Stimulated activated CD4-positive, alpha-beta T cell treated with anti-CD3 and anti-CD28 coated beads, TNF-alpha, amount 100 ng/mL, for 4 hours (primary cell): ENCODE measurements at places on chromosomes 6 and 20.

- no peak for DNase-seq
Observed at GRCh38 chr6:155373276-155373675, 59.0 kb upstream of the TFB1M start.

DNA sequence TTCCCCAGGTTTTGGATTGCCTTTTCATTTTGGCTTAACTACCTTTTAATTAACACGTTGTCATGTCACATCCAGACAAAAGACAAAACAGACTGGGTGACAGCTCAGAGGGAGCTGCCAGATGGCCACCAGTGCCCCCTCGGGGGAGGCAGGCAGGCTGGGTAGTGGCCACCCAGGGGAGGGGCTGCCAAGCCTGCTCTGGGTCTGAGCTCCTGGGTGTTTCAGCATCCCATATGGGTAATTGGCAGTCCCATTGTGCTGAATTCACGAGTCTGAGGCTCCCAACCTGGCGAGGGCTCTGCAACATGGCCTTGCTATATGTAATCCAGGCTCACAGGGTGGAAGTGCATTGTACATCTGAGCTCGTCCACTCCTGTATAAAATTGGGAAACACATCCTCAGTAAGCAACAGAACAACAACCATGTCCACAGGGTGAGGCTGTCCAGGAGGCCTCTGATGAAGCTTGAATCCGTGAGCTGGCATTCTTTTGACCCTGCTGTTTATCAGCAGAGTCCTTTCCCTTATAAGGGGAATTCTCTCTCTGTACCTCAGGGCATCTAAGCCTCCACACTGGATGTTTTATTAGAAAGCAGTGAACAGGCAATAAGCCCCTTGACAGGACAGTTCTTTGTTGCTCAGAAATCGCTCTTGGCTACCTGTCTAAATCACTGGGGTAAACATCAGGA is 111.7 kb upstream of the SLC22A23 start:
- DNase-seq: no peak

DNA sequence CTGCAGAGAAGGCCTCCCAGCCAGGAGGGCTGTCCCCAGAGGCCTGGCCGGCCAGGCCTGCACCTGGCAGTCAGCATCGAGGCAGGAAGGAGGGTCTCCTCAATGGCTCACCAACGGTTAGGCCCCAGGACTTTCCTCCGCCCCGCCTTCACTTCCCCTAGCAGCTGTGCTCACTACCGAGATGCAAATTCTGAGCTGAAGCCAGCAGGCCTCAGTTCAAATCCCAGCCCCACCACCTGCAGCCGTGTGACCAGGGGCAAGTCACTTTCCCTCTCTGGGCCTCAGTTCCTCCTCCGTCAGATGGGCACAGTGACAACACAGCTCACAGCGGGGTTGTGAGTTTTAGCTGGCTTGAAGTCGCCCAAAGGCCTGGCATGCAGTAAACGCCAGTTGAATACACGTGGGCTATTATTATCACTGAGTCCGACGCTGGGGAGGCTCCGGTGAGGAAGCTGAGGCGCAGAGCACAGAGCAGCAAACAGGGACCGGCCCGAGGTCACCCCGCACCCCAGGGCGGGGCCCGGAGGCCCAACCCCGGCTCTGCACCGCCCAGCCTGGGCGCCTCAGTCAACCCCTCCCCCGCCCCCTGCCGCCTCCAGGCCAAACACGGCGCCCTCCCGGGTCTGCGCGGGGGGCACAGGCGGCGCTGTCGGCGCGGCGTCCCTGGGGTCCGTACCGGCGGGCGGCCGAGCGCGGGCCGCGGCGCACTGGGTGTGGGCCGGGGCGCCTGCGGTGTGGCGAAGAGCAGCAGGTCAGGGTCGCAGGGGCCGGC is 671 bp downstream of the E2F1 start:
- peak; percentile 50 for DNase-seq

DNA sequence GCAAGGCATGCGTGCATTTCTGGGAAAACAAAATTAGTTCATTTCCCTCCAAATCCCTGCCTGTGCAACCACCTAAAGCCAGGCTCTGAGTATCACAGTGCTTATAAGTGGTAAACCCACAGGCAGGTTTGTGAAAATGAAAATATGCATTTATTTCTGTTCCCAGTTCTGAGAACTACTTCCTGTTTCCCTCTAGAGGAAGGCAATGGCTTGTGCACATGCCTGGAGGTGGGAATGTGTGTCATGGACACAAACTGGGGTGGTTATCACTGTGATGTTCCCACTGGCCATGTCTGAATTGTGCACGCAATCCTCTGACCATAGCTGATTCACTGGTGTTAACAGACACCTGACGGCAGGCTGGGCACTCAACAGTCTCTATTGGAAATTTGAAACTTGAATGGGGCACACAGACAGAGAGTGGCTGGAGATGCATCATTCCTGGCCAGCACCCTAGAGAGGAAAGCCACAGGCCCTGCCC is 26.3 kb downstream of the FAM110A start:
- no peak for DNase-seq

DNA sequence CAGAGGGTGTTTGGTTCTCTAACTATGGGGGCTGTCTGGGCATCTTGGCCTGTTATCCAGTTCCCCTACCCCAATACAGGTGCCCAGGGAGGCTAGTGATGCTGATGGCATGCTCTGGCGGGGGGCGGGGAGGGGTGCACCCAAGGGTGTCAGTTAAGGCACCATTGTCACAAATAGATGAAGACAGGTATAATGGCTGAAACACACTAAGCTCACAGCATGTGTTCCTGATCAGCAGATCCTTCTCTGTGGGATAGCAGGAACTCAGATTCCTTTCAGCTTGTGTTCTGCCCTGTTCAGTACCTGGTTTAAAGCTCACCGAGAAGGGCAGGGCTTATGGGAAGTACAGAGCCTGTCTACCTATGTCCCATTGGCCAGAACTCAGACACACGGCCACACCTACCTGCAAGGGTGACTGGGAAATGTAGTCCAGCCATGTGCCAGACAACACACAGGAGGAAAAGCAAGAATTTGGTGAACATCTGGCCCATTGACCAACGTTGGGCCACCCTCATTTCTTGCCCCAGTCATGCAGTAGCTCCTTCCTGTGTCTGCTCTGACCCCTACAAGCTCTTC is 3.4 kb upstream of the RSPO4 start:
- no peak for DNase-seq

DNA sequence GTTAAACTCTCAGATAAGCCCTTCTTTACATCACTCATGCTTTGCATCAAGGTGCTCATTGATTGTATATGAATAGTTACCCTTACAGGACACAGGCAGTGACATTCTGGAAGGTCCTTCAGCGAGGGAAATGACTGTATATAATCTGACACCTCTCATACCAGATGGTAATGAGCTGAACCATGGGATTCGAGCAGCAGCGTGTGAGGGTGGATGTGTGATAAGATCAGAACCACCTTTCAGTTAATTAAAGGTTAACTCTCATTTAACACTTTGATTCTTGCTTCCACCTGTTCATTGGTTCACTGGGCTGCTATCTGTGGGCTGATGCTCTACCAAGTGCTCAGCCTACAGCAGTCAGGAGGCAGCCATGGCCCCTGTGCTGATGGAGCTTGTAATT is 24.2 kb downstream of the NEDD9 start:
- DNase-seq: no peak

DNA sequence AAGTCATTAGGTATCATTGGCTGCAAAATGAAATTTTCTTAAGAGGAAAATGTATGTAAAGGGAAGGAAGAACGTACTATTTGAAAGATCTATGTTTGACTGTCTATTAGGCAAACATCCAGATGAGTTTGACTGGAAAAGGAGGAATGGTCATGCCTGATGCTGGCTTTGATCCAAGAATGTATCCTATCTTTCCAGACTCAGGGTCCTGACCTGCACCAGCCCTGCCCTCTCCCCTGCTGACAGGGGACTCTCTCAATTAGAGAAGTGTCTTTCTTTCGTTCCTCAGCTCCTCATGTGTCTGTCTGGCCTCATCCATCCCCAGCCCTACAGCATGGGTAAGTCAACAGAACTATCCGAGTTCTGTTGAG is 21.9 kb upstream of the SH3BGRL2 start:
- DNase-seq: no peak

GRCh38 chr20:7516621-7517111 is 423.6 kb downstream of the HAO1 start:
- DNase-seq: no peak

GRCh38 chr6:138030872-138031271 is 76.3 kb downstream of the PERP start:
- no peak for DNase-seq
